ENCODE measurements at places on chromosomes 1 and 21.

- DNase-seq: no peak
Observed at GRCh38 chr1:175629318-175629694, 114.1 kb downstream of the TNR start.

DNA sequence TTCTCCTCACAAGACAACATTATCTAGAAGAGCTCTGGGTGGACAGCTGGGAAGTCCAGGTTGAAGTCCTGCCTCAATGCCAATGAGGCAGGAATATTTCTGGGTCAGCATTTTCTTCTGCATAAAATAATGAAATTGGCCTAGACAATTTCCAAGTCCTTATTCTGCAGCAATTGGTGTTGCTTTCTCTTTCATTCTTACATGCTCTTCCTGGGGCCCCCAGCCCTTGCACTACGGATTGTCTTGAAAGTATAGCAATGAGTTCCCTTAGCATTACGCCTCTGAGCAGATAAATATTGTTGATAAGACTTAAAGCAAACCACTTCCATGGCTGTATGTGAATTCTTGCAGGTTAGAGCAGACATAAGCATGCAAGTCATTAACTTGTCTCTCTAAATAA lies 188.5 kb downstream of the TGFBR3 start:
- DNase-seq: peak; percentile 82

DNA sequence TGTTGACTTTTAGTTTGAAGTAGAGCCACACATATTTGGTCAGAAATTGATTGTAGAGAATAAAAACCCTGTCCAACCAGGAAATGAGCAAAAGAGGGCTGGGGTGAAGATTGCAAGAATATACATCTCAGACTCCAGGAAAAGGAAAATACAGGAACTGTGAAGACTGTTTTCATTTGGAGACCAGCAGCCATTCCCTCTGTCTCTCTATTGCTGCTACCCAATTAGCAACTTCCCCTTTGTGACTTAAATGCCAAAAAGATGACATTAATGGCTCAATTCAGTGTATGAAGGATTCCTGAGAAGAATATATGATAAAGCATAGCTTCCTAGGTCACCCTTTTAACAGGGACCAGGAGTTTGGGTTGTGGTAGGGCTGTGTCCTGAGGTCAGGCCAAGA lies 31.6 kb upstream of the CEP350 start:
- no peak for DNase-seq

- no peak for DNase-seq
Observed at GRCh38 chr1:50644447-50645105, 221.3 kb upstream of the DMRTA2 start.

DNA sequence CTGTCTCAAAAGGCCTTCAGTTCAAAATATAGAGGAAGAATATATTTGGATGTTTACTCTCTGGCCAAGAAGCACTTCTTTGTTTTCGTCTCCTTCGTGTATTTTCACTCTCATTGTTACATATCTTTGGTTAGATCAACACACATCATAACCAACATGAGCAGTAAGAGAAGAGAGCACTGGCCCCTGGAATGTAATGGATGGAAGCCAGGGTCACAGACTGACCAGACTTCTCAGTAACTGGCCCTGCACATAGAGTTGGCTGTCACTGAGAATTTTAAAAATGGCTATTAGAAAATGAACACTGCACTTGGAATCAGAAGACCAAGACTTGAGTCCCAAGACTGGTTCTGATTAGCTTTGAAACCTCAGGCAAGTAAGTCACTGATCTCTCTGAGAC lies 215.9 kb upstream of the RRP15 start:
- DNase-seq: no peak

- no peak for DNase-seq
Observed at GRCh38 chr1:224737353-224737727, 121.2 kb downstream of the CNIH3 start.

DNA sequence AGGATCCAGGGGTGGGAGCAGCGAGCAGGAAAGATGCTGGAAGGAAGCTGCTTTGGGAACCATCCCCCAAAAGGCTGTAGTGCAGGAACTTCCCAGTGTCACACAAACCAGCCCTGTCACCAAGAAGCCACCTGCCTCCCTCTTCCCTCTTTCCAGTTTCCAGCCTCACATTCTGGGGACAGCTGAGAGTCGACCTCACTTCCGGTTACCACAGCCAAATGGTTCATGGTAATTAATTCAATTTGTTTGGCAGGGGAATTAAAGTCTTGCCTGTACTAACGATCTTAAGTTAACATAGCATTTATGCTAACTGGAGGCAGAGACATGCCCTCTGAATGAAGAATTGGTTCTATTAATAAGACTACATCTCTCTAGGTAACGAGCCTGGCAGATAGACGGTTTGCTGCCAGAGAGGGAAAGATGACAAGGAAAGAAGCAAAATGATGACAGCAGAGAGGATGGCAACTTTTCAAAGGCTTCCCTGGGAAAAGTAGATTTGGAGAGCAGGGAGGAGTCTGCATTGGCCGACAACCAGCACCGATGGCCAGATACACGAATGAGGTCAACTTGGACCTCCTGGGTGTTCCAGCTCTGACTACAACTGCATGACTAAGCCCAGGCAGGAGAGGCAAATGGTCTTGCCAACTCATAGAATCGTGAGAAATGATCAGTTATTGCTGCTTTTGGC lies 64.1 kb downstream of the TMCO4 start:
- DNase-seq: peak; percentile 89

GRCh38 chr1:57013522-57013921 lies 47.7 kb upstream of the C8B start:
- DNase-seq: no peak

DNA sequence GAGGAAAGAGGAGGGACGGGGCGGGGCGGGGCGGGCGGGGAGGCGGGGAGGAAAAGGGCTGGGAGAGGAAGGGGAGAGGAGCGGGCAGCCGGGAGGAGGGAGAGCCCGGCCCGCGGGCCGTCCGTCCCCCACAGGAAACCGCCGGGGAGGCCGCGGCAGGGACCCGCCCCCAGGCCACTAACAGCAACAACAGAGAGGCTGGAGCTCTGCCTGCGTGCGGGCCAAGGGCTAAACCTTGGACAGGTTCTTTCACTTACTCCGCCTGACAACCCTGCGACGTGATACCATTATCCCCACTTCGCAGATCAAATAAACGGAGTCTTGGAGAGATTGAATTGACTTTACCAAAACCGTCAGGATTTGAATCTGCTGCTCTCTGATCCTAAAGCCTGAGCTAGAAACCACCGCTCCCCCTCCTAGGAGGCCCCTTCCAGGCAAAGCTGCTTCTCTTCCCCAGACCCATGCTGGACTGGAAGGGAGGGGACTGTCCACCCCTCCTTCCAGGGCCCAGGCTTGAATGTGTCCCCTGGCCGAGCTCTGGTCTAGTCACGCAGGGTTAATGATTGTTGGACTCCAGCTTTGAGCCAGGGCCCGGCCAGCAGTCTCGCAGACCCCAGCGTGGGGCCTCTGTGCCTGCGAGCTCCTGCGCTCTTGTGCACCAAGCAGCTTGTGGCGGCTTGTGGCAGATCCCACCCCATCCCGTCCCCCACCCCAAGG lies at the start of gene EVA1B:
Gene EVA1B, minus strand, starts transcription at position 10 of the 717 bp plus-strand sequence. CDS start 608 bp downstream, outside the sequence.
- peak; percentile 81 for DNase-seq

DNA sequence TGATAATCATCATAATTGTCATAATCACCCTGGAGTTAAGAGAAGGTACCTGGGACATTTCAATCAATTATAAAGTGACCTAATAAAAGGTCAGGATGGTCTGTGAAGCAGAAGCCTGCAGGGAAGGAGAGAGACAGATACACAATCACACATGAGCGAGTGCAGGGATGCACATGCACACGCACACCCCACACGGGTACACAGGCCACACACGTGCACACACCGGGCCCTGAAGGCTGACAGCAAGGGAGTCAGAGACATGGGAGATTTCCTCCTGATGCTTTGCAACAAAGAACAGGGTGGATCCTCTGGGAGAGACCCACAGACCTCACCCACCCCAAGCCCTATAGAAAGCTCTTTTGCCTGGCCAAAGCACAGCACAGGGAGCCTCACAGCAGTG lies 82.3 kb upstream of the ZC3H12A start:
- DNase-seq: no peak

- DNase-seq: peak; percentile 38
Observed at GRCh38 chr1:78743626-78744025, 94.0 kb downstream of the IFI44 start.

GRCh38 chr1:230621324-230622030 lies 20.8 kb upstream of the COG2 start:
- DNase-seq: no peak

GRCh38 chr1:54742282-54742681 lies 22.0 kb downstream of the PARS2 start:
- no peak for DNase-seq

DNA sequence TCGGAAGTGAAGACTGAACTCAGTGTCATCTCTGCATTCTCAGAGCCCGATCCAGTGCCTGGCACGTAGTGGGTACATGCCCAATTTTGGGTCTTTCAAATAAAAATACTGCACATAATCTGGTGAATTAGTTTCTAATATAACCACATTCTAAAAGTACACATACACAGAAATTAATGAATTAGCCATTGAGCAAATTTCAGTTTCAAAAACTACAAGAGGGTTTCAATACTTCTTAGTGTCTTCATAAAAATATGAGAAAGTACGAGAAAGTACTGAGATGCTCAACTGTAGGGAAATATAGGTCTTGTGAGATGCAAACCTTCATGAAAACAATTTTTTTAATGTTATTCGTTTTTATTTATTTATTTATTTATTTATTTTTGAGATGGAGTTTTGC lies 86.9 kb downstream of the SMYD2 start:
- no peak for DNase-seq

DNA sequence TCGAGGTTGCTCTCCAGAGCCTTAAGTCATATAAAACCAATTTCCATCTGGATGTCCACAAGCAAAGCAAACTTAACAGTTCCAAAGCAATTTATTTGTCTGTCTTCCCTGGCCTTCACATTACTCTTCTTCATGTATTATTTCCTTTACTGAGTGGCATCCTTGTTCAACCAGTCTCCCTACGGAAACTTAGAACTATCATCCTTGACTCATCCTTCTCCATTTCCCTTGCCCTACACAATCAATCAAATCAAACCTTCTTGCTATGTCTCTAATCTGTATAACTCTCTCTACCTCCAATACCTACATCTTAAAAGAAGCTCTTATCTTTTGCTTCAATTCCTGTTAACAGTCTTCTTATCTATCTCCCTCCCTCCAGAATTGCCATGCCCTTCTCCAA lies 25.4 kb downstream of the EGLN1 start:
- DNase-seq: no peak

GRCh38 chr1:201214886-201215285 lies 24.3 kb downstream of the IGFN1 start:
- DNase-seq: no peak

DNA sequence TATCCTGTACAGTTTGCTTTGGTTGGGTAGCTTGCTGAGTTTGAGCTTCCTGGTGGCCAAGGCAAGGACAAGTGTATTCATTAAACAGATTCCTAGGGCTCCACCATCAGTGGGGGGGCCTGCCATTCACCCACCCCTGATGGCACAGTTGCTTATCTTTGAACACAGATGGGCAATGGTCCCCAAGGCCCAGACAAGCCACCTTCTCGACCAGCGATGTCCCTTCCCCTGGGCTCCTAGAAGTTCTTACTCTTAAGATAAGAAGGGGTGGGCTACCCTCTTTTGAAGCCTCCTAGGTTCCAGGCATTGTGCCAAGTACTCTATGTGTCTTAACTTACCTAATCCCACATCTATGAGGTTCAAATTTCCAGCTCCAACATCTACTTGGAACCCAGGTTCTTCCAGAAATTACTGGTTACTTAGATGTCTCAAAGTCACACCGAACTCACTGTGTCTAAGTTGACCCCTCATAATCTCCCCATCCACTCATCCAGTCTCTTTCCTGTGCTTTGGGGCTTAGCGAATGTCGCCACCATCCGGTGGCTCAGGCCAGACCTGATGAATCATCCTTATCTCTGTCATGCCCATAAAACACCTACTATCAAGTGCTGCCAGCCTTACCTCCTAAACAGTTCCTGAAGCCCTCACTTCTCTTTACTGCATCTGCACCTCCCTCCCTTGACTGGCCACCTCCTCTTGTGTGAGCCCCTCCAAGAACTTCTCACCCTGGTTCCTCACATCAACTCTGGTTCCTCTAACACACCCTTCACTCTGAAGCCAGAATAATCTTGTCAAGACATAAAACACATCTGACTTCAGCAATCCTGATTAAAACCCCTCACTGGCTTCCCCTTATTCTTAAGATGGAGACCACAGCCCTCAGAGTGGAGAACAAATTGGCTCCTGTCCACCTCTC lies 50.1 kb downstream of the KLHDC7A start:
- no peak for DNase-seq

DNA sequence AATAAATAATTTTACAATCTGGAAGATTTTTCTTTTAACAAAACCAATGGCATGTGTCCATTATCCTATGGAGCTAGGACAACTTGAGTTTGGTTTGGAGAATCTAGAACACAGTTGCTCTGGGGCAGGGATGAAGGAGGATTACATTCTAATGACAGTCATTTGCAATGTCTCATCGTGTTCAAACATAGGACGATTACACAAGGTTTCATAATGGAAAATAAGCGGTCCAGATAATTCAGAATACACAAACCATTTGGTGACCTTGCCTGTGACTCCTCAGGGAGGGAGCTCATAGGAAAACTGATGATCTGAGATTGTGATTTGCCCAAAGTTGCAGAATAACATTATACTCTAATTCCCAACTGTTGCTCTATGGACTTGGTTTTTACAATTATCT lies 27.6 kb upstream of the RGL1 start:
- DNase-seq: peak; percentile 37

DNA sequence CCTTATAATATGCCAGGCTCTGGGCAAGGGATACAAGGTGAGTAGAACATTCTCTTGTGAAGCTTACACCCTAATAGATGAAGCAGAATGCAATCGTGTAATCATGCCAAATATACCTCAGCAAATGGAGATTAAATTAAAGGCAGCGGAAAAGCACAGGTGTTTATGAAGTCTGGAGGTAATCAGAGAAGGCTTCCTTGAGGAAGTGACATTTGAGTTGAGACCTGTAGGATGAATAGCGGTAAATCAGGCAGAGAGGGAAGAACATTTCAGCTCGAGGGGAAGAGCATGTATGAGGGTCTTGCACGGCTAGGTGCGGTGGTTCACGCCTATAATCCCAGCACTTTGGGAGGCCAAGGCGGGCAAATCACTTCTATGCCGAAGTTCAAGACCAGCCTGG lies 13.5 kb downstream of the E2F2 start:
- DNase-seq: no peak
